ENCODE measurements at places on chromosomes 5 and 9.

GRCh38 chr9:114314256-114314867 is 8.5 kb upstream of the ORM1 start:
- no peak for DNase-seq

DNA sequence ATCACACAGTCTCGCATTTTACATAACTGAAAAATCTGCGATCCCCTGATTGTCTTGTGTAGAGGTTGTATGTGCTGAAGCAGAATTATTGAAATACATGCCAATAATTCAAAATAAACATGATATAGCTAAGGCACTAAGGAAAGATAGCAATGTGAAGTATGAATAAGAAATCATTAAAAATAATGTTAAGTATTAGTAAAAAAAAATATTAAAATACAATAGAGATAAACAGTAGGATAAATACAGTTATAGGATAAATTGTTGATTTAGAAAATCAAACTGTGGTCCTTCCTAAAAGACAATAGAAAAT is 121.1 kb downstream of the FBXL17 start:
- no peak for DNase-seq

DNA sequence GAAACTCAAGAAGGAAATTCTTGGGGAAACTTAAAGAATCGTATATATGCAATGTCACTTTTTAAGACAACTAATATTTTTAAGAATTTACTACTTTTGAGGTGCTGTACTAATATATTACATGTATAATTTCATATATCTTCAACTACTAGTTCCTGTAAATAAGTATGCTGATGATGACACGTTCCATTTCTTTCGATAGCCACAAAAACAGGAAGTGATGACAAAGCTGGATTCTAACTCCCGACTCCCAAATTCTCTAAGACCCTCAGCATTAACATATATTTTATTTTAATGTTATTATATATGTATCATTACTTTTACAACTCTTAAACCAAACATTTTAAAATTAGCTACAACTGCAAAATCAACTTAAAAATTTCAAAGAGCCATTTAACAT is 74.8 kb downstream of the STK32A start:
- DNase-seq, result no peak

DNA sequence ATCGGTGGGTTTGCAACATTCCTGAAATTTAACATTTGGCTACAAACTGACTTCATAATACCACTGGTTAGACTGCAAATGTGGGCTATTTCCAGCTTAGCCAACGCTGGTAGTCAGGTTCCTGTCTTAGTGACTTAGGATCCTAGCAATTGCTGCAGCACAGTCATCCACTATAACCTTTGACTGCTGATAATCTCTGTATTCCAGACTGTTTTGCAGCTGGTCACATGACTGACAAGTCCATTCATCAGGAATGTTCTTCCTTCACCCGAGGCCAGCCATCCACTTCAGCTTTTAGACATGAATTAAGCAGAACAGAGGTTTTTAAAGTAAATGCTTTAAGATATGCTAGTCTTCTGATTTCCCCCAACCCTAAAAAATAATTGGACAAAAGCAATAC is 425.9 kb upstream of the MPDZ start:
- DNase-seq, result no peak

DNA sequence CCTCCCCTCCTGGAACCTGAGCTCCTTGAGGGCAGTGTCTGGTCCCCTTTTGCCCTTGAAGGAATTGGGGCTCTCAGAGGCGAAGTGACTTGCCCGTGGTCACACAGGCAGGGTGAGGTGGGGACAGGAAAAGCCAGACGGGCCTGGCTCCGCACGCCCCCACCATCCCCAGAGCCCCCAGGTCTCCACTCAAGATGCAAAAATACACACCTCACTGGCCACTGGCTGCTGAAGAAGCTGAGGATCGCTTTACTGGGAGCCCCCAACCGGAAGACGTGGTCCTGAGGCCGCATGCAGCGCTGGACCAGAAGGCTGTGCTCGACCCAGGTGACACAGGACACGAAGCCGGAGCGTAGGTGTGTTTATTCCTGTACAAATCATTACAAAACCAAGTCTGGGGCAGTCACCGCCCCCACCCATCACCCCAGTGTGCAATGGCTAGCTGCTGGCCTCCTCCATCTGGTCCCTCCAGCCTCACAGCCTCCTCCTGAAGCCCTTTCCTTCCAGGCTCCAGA is 7.6 kb upstream of the AK1 start:
- no peak for DNase-seq

GRCh38 chr5:58804291-58804690 is 221.4 kb downstream of the RAB3C start:
- DNase-seq, result no peak

- no peak for DNase-seq
Measured at GRCh38 chr5:72159501-72159911, 52.2 kb downstream of the MAP1B start.

- DNase-seq, result no peak
Measured at GRCh38 chr5:161446655-161447054, 99.9 kb downstream of the GABRB2 start.

GRCh38 chr9:133276001-133276884 is 1.2 kb upstream of the ABO start:
- no peak for DNase-seq

- no peak for DNase-seq
Measured at GRCh38 chr5:33330992-33331391, 109.8 kb upstream of the TARS1 start.

- no peak for DNase-seq
Measured at GRCh38 chr9:7970681-7971330, 171.2 kb upstream of the DMAC1 start.

DNA sequence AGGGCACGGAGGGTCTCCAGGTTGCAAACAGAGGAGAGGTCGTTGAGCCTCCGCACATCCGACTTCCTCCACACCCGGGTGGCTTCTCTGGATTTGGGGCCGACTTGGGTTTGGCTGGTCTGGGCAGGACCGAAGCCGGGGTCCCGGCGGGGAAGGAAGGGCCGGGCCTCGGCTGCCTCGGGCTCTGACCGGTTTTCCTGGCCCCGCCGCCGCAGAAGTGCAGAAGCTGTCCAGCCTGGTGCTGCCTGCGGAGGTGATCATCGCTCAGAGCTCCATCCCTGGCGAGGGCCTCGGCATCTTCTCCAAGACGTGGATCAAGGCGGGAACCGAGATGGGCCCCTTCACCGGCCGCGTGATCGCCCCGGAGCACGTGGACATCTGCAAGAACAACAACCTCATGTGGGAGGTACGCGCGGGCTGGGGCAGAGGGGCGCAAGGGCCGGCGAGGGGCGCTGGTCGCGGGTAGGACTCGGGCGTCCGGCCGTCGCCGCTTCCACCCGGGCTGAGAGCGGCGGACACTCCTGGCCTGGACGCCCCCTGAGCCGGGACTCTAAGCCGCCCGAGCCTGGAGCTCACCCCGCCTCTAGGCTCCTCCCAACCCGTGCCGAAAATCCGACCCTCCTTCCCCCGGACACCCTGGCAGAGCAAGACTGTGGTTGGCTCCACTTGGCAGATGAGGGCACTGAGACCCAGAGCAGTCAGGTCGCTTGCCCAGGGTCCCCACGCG is 2.2 kb downstream of the PRDM12 start:
- DNase-seq, result no peak

- no peak for DNase-seq
Measured at GRCh38 chr5:142527234-142527633, 158.7 kb downstream of the FGF1 start.

- no peak for DNase-seq
Measured at GRCh38 chr5:119323601-119324000, 32.2 kb upstream of the TNFAIP8 start.

Data from NCI-H1930 (cell line).